ENCODE measurements at places on chromosomes 7 and 10.

- DNase-seq, result no peak
These were observed 98.6 kb upstream of the RPA3 start for GRCh38 chr7:7816816-7817536.

- DNase-seq, result no peak
These were observed 50.9 kb downstream of the CPXM2 start for GRCh38 chr10:123840714-123841113.

DNA sequence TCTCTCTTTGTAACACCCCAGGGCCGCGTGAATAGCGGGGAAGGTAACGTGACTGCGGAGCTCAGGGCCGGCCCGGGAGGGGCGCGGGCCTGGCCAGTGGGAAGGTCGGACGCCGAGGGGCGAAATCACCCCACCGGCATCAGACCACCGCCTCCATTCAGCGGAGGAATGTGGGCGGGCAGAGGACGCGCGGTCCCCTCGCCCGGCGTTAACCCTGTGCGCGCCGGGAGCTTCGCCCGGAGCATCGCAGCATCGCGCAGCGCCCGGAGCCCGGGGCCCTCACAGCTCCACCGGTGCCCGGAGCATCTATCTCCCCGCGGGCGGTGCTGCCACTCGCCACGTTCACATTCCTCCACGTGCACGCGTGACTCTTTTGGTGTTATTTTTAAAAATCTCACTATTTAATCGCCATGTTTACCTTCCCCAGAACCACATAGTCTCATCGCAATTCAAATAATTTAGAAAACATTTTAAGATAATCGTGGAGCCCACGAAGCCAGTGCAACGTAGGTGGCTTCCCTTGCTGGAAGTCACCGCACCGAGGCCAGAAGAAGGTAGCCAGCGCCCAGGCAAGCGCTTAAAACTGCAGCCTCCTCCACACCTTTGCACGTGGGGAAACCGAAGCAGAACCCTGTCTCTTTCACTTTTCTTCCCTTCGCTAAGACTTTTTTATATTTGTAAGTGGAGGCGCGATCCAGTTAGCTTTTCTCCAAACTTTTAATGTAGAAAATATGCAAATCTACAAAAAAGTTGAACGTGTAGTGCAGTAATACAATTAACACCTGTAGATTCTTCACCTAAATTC, 21.8 kb downstream of the FGFBP3 start:
- DNase-seq, result no peak

DNA sequence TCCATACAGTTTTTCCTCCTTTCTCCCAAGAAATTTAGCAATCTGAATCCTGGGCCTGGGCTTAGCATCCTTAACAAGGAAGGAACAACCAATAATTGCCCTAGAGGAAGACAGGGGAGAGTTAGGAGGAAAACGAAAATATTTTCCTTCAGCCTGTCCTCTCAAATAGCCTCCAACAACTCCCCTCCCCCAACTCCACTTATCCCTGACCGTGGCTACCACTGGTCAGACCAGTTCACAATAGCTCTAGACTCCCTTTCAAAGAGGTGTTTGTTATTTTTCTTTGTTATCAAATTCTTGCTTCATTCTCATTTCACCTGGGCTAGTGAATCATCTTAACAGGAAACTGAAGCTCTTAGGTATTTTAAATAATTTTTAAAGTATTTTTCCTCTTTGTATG, 114.1 kb downstream of the CPED1 start:
- no peak for DNase-seq

- DNase-seq, result no peak
These were observed 195.1 kb downstream of the TCERG1L start for GRCh38 chr10:131116216-131116990.

Data from CD4-positive, alpha-beta T cell treated with Interferon alpha-2 for 1 hour (primary cell).